Left renal pelvis (tissue), 4 donors: ENCODE measurements at places on chromosomes 2 and 18.
A peak's percentile ranks its signal among the peaks of the same experiment; 100 is the strongest.

DNA sequence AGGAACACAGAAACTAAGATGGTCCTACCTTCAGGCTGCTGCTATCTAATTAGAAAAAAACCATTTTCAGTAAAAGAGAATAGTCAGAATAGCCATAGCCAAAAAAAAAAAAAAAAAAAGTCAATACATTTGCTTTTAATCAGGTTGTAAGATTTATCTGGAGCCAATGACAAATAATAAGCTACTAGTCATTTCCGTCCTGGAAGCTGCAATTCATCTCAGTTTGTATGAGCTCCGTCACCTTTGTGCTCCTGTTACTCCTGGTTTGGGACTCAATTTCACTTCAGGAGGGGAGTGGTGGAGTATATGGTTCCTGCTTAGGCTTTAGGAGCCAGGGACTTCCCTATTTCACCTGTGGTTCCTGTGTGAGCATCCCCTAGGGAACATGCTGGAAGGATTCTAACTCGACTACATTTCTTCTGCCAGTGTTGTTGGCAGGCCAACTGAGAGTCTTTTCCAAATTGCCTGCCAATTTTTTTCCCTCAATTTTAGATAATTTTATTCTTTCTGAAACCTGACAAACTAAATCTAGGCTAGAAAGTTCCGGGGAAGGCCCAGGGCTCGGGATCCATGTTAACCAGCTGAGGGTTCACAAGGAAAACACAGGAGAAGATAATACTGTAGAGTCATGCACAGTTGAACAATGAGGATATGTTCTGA is 481.8 kb downstream of the DLGAP1 start:
- no peak for DNase-seq

DNA sequence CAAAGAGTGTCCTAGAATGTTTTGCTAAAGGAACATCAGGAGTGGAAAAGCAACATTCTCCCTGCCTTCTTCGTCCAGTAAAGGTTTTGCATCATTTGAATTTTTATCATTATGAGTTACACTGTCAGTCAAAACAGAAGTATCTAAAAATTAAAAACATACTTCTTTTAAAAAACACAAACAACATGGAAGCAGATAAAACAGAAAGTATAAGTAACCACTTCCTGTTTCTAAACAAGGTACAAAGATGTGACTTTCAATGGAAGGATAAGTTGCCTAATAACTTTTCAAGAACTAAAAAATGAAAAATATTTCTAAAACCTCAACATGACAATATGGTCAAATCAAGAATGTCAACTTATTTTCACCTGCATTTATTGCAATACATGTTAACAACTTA is 158.2 kb downstream of the STK39 start:
- DNase-seq = no peak

DNA sequence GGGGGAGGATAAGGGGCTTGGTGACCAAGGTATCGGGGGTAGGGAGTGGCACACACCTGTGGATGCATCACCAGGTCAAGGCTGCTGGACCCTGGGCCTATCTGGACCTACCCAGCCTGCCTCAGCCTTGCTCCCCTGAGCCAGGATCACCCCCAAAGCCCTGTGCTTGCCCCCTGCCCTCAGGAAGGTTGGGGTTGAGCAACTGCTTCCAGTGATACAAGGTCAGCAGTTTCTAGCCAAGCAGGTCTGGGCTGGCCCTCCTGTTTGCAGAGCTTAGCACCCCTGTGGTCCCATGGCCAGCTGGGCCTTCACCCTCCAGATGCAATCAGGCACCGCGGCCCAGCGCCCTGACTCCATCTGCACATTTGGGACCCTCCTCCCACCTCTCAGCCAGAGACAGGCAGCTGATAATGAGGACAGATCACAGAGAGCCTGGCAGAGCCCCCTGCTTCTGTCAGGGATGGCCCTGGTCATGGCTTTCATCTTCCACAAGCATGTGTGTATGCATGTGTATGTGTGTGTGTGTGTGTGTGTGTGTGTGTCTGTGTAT is 154.6 kb downstream of the TFCP2L1 start:
- DNase-seq = no peak

DNA sequence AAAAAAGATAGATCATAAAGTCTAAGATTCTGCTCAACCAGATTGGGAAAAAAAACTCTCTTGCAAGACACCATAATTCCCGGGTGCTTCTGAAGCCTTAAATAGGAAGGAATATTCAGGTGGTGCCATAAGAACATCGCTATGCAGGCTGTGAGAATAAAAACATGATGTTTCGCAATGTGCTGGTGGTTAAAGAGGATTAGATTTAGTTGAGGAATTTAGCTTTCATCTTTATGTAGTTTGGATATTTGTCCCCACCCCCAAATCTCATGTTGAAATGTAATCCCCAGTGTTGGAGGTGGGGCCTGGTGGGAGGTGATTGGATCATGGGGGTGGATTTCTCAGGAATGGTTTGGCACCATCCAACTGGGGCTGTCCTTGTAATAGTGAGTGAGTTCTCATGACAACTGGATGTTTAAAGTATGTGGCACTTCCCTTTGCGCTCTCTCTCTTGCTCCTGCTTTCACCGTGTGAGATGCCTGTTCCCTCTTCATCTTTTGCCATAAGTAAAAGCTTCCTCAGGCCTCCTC is 132.2 kb downstream of the AKAIN1 start:
- no peak for DNase-seq

GRCh38 chr18:63298400-63299365 is 20.9 kb downstream of the BCL2 start:
- DNase-seq = no peak

DNA sequence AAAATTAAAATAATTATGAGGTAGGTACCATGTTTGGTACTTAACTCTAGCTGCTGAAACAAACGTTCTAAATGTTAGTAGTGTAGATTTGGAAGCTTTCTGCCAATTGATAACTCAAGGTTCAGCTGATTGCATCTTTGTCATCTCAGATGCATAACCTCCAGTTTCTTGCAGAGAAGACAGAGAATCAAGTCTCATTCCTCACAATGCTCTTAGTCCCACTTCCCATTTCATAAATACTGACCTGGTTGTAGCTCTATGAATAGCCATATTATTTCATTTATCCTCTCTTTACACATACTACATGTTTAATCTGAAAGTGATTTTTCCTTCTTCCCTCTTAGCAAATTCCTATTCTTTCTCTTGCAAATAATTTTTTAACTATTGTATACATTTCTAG is 178.5 kb upstream of the SETBP1 start:
- DNase-seq = no peak

GRCh38 chr18:51811883-51812282 is 528.1 kb upstream of the DCC start:
- no peak for DNase-seq

GRCh38 chr2:25524507-25524906 is 148.9 kb downstream of the DTNB start:
- no peak for DNase-seq

GRCh38 chr2:8134473-8134932 is 547.4 kb upstream of the ID2 start:
- no peak for DNase-seq

DNA sequence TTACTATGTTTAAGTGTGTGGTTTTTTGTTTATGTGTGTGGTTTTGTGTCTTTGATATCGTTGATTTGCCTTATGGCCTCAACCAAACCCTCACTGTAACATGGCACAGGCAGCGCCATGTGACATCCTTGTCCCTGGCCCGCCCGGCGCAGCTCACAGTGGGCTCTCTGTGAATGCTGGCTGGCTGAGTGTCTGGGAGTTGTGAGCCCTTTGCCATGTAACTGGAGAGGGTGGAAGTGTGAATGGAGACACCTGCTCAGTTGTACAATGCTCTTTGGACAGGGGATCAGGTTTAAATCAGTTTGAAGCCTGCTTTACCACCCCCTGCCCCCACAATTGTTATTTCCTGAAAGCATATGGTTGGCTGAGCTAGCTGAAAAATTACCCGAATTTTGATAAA is 41.8 kb downstream of the TCF7L1 start:
- DNase-seq = no peak

DNA sequence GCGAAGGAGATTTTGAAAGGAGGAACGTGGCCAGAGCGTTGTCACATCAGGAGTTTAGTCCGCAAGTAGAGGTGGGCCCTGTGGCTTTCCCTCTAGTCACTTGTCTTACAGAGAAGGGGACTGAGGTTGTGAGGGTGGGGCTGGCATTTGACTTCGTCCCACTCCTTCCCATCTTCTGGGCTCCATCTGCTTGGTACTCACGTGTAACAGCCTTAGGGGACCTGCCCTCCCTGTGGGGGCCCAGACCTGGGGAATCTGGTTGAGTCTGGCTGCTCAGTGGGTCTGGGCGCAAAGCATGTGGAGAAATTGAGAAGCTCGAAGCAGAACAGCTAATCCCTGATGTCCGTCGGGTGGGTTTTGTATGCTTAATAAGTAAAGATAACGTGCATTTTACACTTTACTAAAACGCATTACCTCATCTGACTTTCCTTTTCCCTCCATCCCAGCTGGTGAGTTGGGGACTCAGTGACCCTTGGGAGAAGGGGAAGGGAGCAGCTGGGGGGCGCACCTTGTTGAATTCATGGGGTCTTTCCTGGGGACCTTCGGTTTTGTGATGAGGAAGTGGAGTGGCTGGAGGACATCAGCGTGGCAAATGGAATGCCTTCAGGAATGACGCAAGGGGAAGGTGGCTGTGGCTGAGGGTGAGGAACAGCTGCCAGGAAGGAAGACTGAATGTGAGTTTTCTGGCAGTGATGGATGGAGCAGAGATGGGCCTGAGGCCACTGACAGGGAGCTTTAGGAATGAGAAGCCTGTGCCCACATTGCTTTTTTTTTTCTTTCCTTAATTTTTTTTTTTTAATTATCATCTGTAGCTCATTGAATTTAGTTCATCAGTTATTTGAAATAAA is 44.8 kb downstream of the ASAP2 start:
- no peak for DNase-seq

- no peak for DNase-seq
These were observed 80.7 kb upstream of the RASGRP3 start for GRCh38 chr2:33395655-33396249.

DNA sequence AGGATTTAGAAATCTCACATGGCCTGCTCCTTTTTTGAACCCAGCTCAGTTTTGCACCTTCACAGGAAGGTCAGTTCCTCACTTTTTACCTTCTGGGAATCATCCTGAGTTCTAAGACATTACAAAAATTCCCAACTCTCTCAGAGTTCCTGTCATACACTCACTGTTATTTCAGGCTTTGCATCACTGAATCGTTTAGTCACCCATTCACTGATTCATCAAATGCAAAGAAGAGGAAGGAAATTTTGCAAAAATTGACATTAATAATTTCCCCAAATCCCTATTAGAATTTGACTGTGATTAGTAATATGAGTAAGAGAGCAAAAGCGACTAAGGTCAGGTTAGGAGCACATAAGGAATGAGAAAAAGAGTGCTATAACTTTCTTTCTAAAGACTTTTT is 197.5 kb downstream of the PDE1A start:
- no peak for DNase-seq

DNA sequence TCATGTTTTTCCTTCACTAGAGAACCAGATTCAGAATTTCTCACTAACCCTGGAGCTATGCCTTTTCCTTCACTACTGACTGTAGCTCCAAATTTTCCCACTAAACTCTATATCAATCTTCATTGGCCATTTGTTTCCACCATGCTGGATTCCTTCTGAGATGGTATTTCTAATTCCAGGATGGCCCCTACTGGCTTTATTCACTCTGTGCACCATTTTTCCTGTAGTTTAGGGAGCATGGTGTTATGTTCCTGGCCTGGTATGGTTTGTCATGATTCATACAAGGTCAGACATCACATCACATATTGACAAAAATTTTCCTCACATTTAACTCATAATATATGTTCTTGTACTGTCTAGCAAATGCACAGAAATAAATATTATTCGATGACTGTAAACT is 229.2 kb upstream of the TFPI start:
- no peak for DNase-seq

DNA sequence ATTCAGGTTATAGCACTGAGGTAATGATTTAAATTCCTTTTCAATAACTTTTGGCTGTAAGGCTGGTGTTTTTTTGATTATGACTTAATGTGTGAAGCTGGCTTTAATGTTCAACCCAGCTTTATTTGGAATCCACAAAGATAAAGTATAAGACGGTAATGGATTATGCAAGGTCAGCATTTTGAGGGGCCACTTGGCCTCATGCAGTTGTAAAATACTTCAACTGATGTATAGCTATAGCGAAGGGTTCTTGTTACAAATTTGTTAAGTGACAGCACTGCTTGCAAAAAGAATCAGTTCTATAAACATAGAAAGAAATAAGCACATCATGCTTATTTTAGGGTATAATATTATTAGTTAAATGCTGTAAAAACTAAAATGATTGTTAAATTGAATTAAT is 36.6 kb downstream of the LRP1B start:
- DNase-seq = no peak

DNA sequence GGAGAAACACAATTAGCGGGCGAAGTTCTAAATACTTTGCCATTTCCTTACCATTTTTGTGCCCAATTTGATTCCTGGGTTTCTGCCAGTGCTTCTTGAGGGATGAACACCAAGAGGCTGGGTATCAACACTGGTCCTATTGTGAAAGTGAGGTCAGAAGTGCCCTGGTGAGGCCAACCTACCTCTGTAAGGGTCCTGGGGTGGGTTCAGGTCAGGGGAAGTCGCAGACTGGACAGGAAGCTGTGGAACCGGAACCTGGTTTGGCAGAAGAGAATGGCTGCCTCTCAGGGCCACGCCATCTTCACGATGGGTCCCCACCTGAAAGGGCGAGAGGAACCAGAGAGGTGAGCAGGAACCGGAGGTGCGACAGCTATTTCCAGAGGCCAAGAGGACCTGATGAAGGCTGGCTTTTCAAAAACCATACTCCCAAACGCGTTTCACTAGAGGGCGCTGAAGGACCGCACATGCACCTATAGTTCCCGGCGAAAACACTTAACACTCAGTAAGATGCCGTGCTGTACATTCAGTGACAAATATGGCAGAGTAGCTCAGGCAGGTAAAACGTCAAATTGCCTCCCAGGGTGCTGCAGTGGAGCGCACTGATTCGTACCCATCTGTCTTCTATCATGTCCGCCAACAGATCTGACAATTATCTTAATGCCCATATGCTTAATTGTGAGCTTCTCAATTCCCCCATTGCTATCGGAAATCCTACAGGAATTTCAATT is 275.3 kb upstream of the CCDC68 start:
- DNase-seq = peak; percentile 67

DNA sequence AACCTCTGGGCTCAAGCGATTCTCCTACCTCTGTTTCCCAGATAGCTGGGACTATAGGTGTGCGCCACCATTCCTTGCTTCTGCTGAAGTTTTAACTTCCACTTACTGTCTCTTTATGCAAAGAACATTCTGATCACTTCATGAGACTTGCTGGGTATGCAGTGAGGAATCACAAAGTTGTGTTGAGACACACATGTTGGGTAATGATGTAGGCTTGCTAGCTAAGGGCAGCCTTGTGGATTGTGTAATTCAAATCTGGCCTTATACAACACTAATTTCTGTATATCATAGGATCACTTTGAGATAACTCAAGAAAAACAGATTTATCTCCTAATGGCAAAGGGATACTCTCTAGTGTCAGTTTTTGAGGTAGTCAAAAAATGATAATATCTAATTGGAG is 24.2 kb downstream of the XRCC5 start:
- no peak for DNase-seq
